ENCODE measurements at places on chromosomes 7 and 10.

GRCh38 chr10:36578306-36578705 lies 547.1 kb upstream of the ANKRD30A start:
- no peak for DNase-seq

- DNase-seq = no peak
These were observed 2.8 kb upstream of the ACBD7 start for GRCh38 chr10:15091418-15091817.

GRCh38 chr7:76369018-76369417 lies 10.2 kb upstream of the YWHAG start:
- no peak for DNase-seq

GRCh38 chr10:58281092-58281752 lies 12.3 kb downstream of the CISD1 start:
- DNase-seq = no peak

GRCh38 chr10:74900297-74900696 lies 73.9 kb downstream of the KAT6B start:
- no peak for DNase-seq
